Smooth muscle cell of bladder (primary cell): ENCODE measurements at places on chromosomes 6 and 20. TPM values are rescaled to one million over a fixed set of nuclear protein-coding genes. Genes with fewer than 3 reads are reported as not detected.

The MUC22 gene
- total RNA-seq = not detected in 2 replicates

The ULBP3 gene
- total RNA-seq = 3.4 and 12.1 TPM in 2 replicates

The ADGRB3 gene
- total RNA-seq = 0.37 and 0.43 TPM in 2 replicates

The REM1 gene
- total RNA-seq = 0.09 TPM in 1 of 2 replicates, not detected in the other

The FOXA2 gene
- under 0.01 TPM in 1 of 2 replicates, not detected in the other for total RNA-seq

The FAM217A gene
- total RNA-seq = not detected in 2 replicates

The HRH3 gene
- total RNA-seq = not detected in 2 replicates

The PPP1R3G gene
- 1.4 and 2.8 TPM in 2 replicates for total RNA-seq

The ADGRF4 gene
- 0.71 and 0.74 TPM in 2 replicates for total RNA-seq

The FGD2 gene
- total RNA-seq = not detected in 2 replicates

The HDDC2 gene
- total RNA-seq = 67.3 and 77.3 TPM in 2 replicates

The TP53INP2 gene
- total RNA-seq = 1.8 and 2.2 TPM in 2 replicates

The HLA-DMB gene
- total RNA-seq = under 0.01 and 0.71 TPM in 2 replicates

The SIRPB1 gene
- 0.71 TPM in 1 of 2 replicates, not detected in the other for total RNA-seq

The ISM1 gene
- under 0.01 and 0.09 TPM in 2 replicates for total RNA-seq

The FLRT3 gene
- total RNA-seq = 8.7 and 32.9 TPM in 2 replicates

The LAMA5 gene
- 18.0 and 24.0 TPM in 2 replicates for total RNA-seq

The SLC39A7 gene
- total RNA-seq = 169 and 203 TPM in 2 replicates

The TAF8 gene
- 11.0 and 12.6 TPM in 2 replicates for total RNA-seq

The PRPH2 gene
- 1.8 and 2.5 TPM in 2 replicates for total RNA-seq

The TRIM15 gene
- not detected in 2 replicates for total RNA-seq

The OXT gene
- total RNA-seq = 0.18 and 0.28 TPM in 2 replicates

The FABP7 gene
- total RNA-seq = 0.46 and 0.71 TPM in 2 replicates

The TRAPPC3L gene
- 0.09 and 0.14 TPM in 2 replicates for total RNA-seq

The OPRL1 gene
- 1.6 and 1.9 TPM in 2 replicates for total RNA-seq

The FILIP1 gene
- total RNA-seq = 0.14 and 0.28 TPM in 2 replicates

The TGM3 gene
- 0.18 TPM in 1 of 2 replicates, not detected in the other for total RNA-seq

The TSHZ2 gene
- total RNA-seq = 0.43 and 1.8 TPM in 2 replicates
